ENCODE measurements at places on chromosomes 6 and 20.
A peak's percentile ranks its signal among the peaks of the same experiment; 100 is the strongest.

DNA sequence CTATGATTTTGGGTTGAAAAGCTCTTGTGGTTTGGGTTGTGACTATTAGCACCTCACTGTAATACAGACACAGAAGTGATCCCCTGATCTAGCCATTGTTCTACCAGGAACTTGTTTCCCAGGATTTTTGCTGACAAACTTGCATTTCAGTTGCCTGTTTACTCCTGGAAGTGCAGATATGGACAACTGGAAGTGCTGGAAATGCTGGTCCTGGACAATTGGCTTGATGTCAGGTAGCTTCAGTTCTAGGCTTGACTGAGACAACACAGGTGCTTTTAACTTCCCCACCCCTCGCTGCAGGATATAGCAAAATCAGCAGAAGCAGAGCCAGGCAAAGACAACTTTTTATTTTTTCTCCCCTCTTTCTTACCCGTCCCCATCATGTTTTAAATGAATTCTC lies 27.1 kb upstream of the FBXO30 start:
- DNase-seq: no peak

DNA sequence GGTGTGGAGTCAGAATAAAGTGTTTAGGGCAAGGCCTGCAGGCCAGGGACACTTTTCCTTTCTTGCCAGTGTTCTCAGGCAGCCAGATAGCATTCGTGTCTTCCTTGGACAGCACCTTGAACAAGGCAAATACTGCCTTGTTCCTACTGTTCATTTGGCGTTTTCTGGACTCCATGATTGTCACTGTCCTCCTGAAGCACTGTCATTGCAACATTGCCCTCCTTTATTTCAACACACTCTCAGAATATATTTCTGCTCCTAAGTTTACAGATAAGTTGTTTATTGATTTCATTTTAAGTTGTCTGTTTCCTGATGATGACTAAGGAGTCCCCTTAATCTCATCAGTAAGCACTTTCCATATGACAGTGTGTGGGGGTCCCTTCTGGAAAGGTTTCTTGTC lies 15.1 kb upstream of the DEF6 start:
- no peak for DNase-seq

- DNase-seq: no peak
Observed at GRCh38 chr6:18277237-18278006, 13.1 kb upstream of the DEK start.

DNA sequence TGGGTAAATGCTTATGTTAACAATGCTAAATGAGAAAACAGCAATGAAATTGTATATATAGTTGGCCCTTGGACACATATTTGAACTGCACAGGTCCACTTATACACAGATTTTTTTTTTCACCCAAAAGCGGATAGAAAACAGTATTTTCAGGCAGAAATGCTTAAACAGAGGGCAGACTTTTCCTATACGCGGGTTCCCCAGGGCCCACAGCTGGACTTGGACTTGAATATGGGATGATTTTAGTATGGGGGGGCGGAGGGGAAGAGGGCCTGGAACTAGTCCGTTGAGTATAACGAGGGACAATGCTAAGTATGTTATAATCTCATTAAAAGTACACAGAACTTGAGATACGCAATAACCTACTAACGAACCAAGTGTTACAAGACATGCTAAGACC lies 1.1 kb upstream of the PRSS35 start:
- DNase-seq: no peak

- no peak for DNase-seq
Observed at GRCh38 chr6:131288214-131288613, 152.9 kb downstream of the AKAP7 start.

DNA sequence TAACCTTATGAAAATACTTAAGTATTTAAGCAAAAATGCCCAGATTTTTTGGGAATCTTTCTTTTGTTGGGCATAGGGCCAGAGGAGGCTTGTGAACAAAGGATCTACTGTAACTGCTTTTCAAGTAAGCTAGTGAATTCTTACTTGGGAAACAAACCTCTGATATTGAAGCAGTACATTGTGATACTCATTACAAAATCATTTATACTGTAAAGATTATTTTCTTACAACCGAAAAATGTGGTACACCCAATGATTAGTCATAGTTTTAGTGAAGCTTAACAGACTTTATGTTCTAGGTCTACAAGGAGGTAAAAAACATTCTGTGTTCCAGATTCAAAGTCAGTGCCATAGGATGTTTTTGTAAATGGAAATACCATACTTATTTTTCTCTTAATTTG lies 272.9 kb upstream of the KCNQ5 start:
- DNase-seq: peak; percentile 60

DNA sequence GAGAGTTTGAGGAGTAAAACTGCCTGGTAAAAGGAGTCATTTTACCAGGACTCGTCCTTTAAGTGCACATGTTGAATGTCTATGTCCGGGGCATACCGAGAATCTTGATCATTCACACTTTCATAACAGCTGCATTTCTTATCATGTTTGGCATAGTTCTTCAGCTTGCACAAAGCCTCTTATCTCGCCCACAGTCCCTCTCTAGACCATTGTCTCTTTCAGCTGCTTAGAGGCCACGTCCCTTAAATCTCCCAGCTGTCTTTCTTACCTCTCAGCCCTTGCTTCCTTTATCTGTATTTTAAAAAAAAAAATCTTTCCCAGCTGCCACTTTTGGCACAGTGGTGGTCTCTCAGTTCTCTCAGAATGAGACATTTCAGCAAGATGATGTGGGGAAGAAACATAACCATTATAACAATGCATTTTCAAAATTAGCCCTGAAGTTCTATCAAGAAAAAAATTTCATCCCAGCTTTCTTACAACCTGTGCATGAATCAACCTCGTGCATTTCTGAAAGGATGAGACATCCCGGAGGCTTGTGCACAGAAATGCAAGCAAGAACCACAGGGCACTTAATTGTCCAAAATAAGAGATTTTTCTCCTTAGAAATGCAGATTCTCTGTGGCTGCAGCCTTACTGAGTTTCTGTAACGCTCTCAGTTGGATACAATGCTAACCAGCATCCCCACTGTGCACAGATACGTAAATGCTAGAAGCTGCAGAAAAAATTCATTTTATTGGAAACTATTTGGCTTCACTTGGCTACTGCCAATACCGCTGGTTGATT lies 24.2 kb downstream of the RBM24 start:
- peak; percentile 61 for DNase-seq

- no peak for DNase-seq
Observed at GRCh38 chr6:54891536-54891935, 45.0 kb downstream of the FAM83B start.

DNA sequence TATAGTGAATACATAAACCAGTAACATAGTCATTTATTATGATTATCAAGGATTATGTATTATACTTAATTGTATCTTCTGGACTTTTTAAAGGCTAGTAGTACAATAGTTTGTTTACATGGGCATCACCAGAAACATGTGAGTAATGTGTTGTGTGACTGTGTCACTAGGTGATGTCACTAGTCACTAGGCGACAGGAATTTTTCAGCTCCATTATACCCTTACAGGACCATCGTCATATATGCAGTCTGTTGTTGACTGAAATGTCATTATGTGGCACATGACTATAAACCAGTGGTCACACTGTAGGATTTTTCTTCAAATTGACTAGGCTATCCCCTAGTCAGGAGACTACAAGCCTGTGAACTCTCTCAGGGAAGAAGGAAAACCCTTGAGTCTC lies 86.5 kb upstream of the CENPW start:
- no peak for DNase-seq

DNA sequence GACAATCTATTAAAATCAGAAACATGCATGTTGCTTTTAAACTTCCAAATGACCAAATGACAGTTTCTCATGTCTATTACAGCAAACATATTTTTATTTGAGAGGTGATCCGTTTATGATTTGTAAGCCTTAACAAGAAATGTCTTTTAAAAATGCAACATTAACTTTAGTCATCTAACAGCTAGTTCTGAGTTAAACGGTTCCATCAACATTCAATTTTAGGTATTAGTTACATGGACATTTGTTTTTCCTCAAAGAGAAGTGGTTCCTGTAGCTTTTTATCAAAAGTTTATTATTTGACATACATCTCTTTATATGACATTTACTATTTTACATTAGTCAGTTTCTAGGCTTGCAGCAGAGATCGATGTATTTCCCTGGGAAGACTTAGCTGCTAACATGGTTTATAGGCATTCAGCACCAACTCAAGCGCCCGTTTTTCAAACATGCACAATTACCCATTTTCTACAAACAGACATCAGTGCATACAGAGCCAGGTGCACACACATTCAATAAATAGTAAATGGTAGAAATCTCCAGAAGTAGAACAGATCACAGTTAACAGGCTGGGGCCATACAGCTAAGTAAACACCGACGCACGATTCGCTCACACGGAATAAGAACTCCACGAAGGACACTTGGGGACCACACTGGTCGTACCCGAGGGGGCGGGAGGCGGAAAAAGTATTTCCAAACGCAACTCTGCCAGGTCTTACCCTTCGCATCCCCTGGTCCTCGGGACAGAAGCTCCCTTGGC lies 882 bp downstream of the CNR1 start:
- DNase-seq: no peak

GRCh38 chr20:63979229-63979556 lies 249 bp downstream of the SAMD10 start:
- no peak for DNase-seq

- no peak for DNase-seq
Observed at GRCh38 chr20:61330441-61330840, 78.4 kb downstream of the CDH4 start.
